HFFc6 (cell line): ENCODE measurements at places on chromosomes 5 and 9.

DNA sequence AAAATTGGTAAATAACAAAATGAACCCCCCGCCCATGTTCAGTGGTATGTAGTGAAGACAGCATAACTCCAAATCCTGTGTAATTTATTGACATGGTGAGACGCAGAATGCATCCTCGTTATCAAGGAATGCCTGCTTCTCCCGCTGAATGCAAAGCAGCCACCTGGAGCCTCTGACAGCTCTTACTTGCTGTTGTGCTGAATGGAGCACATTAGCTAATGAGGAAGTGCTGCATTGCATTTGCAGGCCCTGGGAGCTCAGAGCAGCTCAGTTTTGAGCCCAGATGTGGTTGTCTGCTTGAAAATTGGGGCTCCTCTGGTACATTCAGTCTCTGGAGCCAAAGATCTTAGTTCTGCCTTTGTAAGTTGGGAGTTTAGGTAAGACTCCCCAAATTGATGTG lies 28.9 kb downstream of the PLAC8L1 start:
- no peak for DNase-seq

GRCh38 chr9:89426384-89426961 lies 71.4 kb downstream of the SEMA4D start:
- no peak for DNase-seq

DNA sequence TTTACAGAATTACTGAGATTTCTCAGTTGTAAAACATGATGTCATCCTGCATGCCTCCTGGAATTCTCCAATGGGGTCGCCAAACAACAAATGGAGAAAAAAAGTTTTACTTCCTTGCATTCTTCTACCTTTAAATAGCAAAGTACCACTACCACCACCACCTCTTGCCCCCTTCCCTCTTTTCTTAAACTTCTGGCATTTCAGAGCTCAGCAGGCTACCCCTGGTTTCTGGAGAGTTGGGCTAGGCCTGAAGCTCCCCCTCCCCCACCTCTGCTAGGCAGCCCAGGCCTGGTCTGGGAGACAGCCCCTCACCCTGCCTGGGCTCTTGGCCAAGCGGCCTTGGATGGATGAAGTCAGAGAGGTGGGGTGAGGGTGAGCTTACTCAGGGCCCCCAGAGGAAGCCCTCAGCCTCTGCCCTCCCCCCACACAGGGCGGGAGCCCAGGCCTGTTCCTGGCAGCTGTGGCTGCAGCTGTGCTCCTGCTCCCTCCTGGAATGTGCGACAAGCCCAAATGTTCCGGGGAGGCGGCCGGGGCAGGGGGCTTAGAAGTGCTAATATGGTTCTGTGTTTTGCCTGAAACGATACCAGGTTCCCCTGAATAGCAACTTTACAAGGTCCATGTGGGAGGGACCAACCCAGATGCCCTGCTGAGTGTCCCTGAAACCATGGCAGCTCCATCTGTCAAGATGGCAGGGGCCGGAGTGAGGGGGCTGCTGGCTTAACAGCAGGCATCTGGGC lies 6.0 kb upstream of the CCIN start:
- DNase-seq = no peak

GRCh38 chr9:23194281-23194680 lies 631.8 kb downstream of the ELAVL2 start:
- no peak for DNase-seq

GRCh38 chr5:138032572-138033385 lies at the start of gene FAM13B:
FAM13B (minus strand) TSS chr5:138033079; CDS start chr5:138019111, 13,968 bp downstream.
- peak; percentile 39 for DNase-seq
